ENCODE measurements at places on chromosomes 6 and 20.

GRCh38 chr6:132673376-132674094 lies 14.6 kb upstream of the TAAR1 start:
- no peak for DNase-seq

DNA sequence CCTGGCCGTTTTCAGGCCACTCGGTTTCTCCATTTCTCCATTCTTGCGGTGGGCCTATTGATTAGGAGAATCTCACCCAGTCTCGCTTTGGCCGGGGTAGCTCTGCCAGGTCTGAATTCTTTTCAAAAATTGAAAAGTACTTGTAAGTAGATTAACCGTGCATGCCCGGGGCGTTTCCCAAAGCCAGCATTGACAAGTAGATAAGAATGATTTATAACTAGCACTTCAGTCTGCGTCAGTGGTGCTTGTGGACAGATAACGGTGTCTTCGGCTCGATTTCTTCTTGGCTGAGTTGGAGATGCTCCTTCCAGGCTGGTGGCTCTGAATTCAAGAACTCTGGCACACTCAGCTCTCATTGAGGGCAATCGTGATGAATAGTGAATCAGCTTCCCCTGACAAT lies 29.0 kb downstream of the SLC24A3 start:
- DNase-seq = no peak

DNA sequence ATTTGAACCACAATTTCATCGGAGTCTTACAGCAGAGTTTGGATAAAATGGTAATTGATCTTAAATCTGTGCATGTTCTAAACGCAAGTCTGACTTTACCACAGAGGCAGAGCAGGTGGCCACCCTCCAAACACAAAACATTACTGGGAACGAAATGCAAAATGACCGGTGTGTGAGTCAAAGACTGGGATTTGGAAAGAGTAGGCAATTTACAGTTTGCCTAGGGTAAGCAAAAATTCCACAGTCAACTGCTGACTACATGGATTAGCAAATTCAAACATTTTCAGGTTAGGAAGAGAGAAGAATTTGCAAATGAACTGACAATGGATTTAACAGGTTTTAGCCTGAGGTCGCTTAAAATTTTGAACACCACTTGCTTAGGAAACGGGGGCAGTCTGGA lies 444.4 kb downstream of the HDGFL1 start:
- no peak for DNase-seq

DNA sequence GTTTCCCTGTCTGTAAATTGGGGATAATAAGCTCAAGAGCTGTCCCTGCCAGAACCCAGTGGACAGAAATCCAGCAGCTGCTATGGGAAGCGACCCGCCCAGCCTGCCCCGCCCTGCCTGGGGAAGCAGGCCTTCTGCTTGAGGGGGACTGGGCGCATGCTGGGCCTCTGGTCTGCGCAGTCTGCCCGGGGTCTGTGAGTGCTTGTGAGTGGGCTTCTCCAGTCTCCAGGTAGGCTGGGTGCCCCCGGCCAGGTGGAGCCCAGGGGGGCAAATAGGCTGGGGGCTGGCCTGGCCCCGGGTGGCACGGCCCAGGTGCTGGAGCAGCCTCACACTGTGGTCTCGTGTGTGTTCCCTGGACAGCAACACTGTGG lies 648 bp upstream of the RBBP8NL start:
- DNase-seq = no peak

DNA sequence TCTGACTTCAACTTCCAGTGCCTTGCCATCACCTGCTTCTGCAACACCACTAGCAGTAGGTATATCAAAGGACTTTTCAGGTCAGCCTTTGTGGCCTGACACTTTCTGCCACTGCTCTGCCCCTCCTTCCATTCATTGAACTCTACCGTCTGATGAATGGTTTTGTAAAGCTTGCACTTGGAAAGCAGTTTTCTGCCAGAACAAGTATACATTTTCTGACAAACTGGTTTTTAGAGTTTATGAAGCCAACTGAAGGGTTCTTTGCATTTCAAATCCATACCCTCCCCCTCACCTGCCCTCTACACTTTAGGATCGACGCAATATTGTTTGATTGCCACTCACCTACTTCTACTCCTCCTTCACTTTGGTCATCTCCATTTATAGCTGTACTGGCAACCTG lies 603.1 kb downstream of the HACE1 start:
- DNase-seq = no peak

DNA sequence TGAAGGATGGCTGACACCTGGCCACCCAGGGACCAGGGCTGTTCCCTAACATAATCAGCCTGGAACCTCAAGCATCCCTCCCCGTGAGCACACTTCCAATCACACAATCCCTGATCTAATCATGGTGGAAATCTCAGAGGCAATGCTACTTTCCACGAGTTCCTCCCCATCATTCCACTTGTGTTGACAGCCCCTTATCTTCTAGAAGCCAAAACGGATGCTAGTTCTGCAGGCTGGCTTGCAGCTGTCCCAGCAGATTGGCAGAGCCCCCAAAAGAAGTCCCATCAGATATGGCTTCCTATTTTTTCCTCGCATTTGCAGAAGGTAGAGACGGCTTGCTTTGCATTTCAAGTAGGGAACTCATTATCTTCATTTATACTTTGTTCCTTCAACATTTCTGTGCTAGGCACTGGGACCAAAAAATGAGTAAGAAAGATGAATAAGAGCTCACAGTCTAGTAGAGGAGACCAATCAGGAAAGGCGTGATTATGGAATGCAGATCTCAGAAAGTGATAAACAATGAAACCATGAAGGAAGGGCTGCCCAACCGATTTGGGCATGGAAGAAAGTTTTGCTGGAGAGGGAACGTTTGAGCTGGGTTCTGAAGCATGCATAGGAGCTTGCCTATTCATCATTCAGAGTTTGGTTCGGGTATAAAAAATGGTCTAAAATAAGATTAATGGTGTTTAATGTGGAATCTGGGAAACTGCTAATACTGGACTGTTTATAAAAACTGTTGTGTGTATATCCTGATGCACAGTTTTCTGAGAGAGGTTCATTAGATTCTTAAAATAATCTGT lies 44.6 kb upstream of the TBC1D7 start:
- no peak for DNase-seq

- no peak for DNase-seq
Observed at GRCh38 chr20:18176318-18176785, 38.7 kb downstream of the KAT14 start.

DNA sequence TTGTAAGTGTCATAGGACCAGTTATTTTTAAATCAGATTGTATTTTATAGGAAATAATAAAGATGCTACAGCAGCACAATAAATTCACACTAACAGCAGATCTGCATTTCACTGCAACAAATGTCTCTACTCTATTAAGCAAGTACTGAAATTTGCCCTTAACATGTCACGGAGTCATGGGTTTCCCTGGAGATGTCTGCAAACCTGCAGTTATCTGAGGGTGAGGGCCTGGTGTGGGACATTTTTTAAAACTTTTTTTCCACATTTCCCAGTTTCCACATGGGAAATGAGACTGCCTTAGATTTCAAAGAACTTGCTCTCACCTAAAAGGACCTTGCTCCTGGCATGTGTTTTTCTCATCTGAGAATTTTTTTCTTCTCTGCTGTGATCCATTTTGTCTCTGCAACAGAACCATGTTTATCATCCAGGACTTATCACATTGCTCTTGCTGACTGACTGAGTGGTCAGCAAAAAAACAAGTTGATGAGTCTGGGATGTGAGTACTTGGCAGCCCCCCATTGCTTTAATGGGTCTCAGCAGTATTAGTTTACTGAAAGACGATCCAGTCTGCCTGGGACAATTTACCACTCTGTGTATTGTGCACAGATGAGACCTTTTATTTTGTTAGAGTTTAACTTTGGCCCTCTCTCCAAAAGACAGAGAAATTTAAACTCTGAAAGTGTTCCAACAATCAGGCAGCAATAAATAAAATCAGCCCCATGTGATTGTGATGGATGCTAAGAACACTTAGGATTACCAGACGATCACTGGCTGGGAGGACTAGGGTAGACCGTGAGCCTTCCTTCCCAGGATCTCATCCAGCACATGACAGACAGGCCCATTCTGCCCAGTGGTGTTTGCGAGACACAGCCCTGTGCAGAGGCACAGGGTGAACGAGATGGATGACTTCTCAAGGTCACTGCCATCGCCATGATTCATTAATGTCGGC lies 268.8 kb downstream of the BTBD9 start:
- no peak for DNase-seq

- DNase-seq = no peak
Observed at GRCh38 chr20:2801286-2801728, 880 bp upstream of the CPXM1 start.

DNA sequence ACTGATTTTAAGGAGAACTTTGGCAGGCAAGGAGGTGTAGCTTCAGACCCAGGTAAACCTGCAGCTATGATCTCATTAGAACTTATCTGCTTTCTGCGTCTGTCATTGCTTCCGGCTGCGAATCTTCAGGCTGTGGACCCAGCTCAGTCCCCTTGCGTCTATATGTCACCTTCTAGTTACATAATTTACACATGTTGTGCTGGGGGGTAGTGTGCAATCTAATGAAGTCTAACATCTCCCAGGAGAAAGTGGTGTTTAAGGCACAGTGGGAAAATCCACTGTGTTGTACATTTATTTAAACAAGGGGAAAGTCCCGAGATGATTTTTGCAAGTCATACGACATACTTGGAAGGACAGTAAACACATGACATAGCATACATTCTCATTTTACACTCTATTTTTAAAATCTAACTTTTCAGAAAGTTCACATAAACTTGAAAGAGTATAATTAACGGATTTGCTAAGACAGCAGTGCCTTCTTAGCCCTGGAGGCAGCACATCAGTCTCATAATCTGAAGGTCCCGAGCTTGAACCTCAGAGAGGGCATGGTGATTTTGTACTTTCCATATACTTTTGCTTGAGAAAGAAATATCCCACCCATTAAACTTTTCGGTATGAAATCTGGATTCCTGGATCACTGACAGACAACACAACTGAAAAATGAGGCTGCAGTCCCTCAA lies 35.2 kb downstream of the GPX6 start:
- DNase-seq = no peak

DNA sequence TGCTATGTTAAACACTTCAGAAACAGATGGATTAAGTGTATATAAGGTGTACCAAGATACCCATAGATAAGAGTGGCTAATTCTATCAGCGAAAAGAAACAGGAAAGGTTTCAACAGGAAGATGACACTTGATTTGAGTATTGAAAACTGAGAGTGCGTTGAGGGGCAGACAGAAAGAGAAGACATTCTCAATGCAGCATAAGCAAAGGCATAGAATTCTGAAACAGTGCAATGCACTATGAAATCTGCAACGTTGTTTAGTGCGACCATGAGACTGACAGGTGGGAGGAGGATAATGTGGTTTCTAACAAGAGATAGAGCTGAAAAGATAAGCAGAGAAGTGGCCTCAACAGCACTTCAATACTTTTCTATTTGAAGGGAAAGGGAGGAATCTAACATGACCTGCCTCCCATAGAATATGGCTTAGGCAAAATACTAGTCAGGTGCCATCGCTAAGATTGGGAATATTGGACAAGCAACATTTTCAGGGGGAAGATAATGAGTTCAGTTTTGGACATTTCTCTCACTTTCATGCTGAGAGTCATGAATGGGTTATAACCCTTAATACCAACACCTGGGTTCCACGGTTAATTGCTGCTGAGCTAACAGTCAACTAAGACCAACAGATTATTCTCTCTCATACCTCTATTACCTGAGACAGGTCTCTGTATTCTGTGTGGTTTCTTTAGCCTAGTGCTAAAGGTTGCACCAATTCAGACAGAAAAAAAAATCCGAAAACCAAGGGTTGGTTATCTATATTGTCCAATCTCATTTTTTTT lies 312.9 kb upstream of the ARID1B start:
- no peak for DNase-seq

DNA sequence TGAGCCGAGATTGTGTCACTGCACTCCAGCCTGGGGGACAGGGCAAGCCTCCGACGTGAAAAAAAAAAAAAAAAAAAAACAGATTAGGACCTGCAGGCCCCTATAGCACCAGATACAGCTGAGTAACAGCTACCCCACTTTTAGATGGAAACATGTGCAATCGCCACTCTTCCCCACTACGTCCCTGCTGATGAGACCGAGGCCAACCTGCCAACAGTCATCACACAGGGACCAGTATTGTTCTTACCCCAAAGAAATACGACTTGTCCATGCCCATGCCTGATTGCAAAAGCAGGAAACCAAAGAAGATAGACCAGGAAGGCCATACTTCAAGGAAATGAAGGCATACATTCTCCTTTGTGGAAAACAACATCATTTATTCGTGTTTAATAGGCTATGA lies 45.8 kb downstream of the ZMYND8 start:
- no peak for DNase-seq

DNA sequence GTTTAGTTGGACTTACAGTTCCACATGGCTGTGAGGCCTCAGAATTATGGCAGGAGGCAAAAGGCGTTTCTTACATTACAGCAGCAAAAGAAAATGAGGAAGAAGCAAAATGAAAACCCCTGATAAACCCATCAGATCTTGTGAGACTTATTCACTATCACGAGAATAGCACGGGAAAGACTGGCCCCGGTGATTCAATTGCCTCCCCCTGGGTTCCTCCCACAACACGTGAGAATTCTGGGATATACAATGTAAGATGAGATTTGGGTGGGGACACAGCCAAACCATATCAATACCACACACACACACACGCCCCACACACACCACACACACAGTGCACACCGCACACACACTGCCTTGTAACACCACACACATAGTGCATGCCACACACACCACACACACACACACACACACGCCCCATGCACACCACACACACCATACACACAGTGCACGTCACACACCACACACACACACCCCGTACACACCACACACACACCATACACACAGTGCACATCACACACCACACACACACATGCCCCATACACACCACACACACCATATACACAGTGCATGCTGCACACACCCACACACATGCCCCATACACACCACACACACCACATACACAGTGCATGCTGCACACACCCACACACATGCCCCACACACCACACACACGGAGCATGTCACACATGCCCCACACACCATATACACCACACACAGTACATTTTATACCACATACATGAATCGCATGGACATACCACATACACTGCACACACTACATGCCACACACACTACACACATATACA lies 310.5 kb downstream of the TAF4 start:
- DNase-seq = no peak

DNA sequence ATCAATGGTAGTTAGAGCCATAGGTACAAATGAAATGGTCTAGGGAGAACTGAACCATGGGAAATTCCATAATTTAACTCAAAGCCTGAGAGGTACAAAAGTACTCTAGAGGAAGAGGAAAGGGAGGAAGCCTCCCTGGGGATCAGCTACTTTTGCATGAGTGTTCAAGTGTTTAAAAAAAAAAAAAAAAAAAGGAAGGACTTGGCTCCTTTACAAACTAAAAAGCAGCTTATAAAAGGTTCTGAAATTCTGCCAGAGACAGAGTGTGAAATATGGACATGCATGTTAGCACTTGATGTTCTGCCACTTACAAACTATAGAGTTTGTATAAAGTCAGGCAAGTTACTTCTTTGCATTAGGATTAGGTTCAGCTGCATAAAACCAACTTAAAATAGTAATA lies 290.0 kb downstream of the TBC1D7 start:
- DNase-seq = no peak

- DNase-seq = no peak
Observed at GRCh38 chr20:6882561-6883291, 115.2 kb downstream of the BMP2 start.
